Panc1 (cell line): ENCODE measurements at places on chromosomes 5 and 9.

DNA sequence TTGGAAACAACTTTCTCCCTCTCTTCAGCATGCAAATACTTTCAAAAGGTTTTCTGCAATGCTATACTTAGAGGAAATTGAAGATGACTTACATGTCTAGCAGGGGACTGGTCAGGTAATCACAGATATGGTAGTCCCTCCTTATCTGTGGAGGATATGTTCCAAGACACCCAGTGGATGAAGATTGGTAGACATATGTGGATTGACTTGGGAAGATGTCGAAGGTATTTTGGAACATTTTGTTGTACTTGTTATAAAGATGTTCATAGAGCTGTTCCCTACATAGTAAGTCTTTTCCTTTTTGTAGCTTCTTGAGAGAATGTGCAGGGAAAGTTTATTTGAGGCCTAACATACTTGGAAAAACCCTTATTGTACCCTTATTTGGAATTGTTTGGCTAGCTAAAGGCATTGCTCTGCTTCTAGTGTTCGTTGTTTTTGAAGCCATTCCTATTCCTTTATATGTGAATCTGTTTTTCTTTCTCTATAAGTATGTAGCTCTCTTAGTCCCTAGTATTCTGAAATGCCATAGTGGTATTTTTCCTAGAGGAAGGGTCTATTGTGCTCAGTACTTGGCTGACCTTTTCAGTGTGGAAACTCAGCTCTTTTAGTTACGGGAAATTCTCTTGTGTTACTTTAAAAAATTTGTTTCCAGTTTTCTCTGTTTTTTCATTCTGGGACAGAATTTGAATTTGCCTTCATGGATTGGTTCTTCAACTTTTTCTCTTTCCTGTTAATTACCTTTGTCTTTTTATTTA, 25.7 kb downstream of the GPR151 start:
- no peak for DNase-seq

GRCh38 chr5:150261231-150261630, 28.3 kb downstream of the CAMK2A start:
- DNase-seq = peak; percentile 61

- DNase-seq = no peak
Observed at GRCh38 chr5:156474251-156474650, 147.3 kb downstream of the SGCD start.

- no peak for DNase-seq
Observed at GRCh38 chr9:134192311-134192950, 28.1 kb upstream of the RNU6ATAC start.

- DNase-seq = no peak
Observed at GRCh38 chr5:88675168-88675707, 207.7 kb downstream of the MEF2C start.

DNA sequence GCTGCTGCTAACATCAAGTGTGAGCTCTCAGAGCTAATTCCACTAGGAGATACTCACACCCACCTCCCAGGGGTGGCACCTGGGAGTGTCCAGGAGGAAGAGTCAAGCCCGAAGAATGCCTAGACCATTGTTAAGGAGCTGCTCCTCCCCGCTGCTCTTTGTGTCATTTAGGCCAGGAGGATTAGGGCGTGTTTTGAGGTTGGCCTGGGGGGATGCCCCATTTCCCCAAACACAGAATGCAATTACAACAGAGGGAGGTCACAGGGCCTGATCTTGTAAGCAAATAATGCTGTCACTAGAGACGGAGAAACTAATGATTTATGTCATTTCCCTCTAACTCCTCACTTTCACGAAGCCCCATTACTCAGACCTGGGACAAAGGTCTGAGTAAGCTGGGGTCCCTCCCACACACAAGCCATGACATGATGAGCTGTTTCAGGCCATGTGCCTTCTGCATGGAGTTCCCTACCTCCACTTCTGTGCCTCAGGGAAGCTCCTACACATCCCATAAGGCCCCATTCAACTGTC, 312.5 kb downstream of the ACTL7B start:
- no peak for DNase-seq

DNA sequence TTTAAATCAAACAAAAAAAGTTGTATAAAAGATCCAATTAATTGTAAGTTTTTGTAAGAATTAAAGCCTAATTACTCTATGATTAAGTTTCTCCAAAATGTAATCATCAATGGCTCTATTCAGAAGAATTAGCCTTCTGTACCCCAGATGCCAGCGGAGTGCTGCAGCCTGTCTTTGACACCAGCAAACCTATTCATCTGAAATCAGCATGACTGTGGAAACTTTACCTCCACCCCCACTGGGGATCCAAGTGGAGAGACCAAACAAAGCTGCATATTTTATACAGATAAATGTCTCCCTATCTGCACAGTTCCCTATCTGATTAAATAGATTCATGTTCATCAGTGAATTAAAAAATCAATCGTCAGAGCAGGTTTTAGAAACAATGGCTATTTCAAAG, 426.8 kb downstream of the KIAA0825 start:
- no peak for DNase-seq

DNA sequence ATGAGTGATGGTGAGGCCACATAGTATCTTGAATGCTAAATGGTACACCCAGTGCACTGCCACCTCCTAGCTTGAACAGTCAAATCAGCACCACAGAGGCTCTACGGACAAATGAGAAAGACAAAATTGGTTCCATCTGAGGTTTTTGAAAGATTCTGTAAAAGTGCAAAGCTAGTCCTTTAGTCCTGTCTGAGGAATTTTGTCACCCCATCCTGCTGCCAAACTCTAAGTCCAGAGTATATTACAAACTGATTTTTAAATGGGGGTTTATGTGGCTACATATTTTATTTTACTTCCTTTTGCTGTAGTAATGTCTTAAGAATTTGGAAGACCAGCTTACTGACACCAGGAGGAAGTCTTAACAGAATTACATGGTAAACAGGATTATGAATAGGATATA, 7.7 kb downstream of the FREM1 start:
- no peak for DNase-seq

- DNase-seq = no peak
Observed at GRCh38 chr5:4905674-4906520, 234.2 kb upstream of the ADAMTS16 start.

DNA sequence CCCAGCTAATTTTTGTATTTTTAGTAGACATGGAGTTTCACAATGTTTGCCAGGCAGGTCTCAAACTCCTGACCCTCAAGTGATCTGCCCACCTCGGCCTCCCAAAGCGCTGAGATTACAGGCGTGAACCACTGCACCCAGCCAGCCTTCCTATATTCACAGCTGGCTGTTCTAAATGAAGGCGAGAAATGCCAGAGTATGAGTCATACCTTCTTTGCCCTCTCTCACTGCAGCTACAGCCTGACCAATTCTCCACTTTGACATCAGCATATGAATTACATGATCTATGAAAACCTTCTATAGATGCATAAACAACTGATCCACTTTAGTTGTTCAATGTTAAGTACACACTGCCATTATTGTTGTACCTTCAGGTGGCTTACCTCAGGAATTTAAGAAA, 14.5 kb downstream of the APTX start:
- DNase-seq = no peak

DNA sequence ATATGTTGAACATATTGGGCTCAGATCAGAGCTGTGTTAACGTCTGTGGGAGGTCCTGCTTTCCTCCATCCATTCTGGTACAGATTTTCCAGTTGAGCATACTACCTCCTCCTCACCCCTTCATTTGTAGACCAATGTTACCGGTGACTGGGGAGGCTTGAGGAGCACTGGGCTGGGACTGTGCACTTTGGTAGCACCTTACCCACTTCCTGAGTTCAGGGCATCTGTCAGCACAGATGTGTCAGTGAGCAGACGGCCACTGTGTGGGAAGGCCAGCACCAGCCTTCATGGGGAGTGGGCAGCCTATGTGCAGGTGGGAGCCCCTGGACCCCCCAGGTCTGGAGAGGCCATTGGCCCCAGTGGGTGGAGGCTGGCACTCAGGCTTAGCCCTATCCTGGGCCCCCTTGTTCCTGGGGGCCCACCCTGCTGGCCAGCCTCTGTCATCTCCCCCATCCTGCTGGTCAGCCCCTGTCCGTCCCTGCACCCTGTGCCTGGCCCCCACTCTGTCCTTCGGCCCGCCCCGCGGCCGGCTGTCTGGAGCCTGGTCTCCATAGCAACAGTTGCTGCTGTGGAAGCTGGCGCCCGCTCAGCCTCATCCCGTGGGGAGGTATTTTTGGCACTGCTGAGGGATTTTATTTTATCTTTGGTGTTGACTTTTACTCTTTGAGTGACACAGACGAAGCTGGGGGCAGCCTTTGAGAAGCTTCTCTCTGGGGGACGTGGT, 21.3 kb downstream of the WNK2 start:
- no peak for DNase-seq

- DNase-seq = no peak
Observed at GRCh38 chr5:476102-476813, 33.3 kb downstream of the EXOC3 start.

DNA sequence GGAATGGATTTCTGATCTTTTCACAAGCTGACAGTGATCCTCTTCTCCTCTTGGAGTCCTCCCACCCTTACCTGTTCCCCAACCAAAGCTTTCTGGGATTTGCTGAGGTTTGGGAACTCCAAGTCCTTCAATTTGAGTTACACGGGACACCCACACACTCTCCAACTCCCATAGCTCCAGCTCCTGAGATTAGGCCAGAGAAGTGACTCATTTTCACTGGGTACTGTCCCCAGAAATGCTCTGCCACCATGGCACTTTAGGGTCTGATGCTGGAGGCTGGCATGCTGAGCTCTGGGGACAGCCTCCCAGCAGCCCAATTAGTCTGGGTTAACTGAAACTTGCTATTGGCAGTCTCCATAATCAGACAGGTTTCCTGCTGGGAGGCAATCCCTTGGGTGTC, 14.0 kb upstream of the HRCT1 start:
- DNase-seq = no peak

DNA sequence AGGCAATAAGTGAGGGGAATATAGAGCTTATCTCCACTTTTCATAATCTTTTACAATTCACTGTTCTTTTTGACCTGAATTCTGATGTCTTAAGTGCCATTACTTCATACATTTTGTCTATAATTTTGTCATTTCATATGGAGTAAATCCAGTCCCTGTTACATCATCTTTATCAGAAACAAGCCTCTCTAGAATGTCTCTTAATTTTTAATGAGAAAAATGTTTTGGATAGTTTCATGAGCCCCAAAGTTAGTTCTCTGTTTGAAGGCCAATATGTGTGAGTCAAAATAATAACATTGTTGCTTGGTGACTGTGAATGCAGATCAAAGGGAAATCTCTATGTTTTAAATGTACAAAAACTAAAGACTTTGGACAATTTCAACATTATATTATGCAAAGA, 329.6 kb upstream of the ARRDC3 start:
- DNase-seq = no peak

DNA sequence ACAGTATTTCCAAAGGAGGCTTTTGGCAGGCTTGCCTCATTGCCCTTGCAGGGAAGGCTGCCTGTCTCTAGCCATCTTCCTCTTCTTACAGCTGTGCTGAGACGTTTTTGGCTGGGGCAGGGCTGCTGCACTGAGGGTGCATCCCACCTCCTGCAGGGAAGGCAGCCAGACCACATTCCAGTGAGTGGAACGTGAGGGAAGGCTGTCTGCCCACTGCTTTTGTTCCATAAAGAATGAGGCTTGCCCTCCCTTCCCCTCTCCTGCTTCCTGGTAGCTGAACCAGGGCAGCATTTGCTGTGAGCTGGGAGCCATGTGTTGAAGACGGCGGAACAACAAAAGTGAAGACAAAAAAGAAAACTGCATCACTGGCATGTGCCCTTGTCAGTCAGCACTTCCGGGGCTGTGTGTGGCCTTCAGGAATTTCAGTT, 16.8 kb downstream of the MGAT1 start:
- DNase-seq = no peak

DNA sequence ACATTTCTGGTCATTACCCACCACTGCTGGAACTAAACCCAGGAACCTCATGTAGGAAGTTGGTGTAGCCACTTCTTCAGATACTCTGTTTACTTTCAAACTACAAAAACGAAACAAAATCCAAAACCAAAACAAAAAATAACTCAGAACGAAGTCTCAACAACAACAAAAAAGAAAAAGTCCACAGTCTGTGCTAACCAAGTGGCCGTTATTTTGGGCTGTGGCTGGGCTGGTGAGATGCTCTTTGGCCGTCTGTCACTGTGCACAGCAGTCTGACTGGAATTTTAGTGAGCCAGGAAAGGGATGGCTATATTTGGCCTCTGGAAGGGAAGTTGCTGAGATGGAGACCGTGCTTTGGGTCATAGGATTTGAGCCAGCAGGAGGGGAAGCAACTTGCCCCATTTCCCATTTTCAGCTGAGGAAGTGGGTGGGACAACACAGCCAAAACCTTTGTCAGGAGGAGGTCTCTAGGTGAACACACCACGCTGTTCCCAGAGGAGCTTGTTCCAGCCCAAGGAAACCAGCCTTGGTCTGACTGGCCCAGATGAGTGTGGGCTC, 334.1 kb downstream of the ZSWIM6 start:
- no peak for DNase-seq
